ENCODE measurements at places on chromosomes 2 and 18.

GRCh38 chr2:225582355-225583116 is 183.0 kb downstream of the NYAP2 start:
- DNase-seq = no peak

DNA sequence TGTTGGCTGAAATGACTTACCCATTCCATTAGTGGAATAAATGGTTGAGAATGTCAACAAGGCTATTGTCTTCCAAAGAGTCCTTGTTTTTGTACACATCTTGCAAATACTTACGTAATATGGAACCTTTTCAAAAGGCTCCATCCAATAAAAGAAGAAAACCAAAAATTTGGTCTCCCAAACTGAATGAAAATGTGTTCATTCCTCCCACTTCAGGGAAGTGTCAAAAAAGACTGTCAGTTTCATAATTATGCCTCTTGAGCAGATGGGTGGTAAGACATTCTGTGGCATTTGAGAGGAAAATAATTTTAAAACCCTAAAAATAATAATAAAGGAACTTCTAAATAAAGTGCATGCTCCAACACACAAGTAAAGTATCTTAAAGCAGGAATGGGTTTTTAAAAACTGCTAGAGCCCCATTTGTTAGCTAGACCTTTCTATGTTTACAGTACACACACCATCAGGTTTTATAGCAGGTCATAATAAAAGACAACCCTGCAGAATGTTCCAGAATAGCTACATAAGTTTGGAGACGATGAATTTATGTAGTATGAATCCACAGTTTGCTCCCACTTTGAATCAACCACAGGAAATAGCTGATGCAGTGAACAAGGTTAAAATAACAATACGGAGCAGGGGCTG is 843.7 kb downstream of the LRRTM4 start:
- no peak for DNase-seq

GRCh38 chr2:189265696-189266320 is 86.2 kb upstream of the COL5A2 start:
- DNase-seq = no peak

DNA sequence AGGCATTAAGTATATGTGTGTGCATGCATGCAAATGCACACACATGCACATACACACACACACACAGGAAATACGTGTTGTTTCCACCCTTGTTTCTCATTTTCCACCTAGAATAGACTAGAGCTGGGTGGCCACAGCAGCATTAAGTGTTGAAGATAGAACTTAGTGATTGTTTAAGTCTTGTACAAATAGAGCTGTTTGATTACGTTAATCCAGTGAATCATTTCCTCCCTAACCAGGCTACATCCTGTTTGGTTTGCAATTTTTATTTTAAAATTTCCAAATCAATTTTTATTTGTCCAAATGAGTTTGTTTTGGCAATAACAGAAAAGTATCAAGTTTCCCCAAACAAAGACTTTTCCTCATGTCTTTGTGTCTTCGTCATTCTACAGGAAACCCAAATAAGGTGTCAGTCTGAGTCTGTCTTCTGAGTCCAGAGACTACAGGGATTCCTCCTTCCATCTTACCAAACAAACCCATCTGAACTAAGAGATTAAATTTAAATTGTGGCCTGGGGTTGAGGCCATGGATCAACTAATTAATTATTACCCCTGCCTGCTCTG is 74.6 kb upstream of the GALNT5 start:
- no peak for DNase-seq

DNA sequence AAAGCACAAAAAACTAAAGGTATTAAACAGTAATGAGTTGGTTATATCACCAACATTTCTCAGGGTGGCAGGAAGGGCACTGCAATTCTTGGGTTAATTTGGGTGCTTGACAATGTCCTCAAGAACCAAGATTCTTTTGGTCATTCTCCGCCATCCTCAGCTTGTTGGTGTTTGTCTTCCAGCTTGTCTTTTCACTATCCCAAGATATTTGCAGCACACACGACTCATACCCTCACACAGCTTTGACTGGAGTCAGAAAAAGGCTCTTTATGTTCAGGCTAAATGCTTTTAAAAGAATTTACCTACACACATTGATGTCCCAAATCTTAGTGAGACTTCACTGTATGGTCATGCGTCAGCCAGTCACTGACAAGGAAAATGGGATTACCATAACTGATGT is 12.5 kb downstream of the GREB1L start:
- no peak for DNase-seq

All from activated CD8-positive, alpha-beta memory T cell treated with anti-CD3 and anti-CD28 coated beads for 4 hours (primary cell).